ENCODE measurements at places on chromosomes 7 and 10. TPM values are rescaled to one million over a fixed set of nuclear protein-coding genes. Genes with fewer than 3 reads are reported as not detected.

The OPALIN gene
- total RNA-seq = not detected

The WDR91 gene
- 15.4 TPM for total RNA-seq

The DRGX gene
- total RNA-seq = not detected

The MYOZ1 gene
- not detected for total RNA-seq

The TCERG1L gene
- not detected for total RNA-seq

The DDC gene
- not detected for total RNA-seq

The AGR3 gene
- total RNA-seq = not detected

The ANXA8L1 gene
- not detected for total RNA-seq

The SYT15 gene
- total RNA-seq = 0.41 TPM

The GPRIN2 gene
- total RNA-seq = not detected

The C10orf143 gene
- total RNA-seq = 0.49 TPM

The WDR86 gene
- total RNA-seq = 17.7 TPM

The CADPS2 gene
- total RNA-seq = 26.9 TPM

The RAPGEF5 gene
- total RNA-seq = 4.2 TPM

The DYDC2 gene
- total RNA-seq = not detected

The LFNG gene
- 2.3 TPM for total RNA-seq

The PRKAR1B gene
- 10.1 TPM for total RNA-seq

The TSC22D4 gene
- total RNA-seq = 25.6 TPM

The FANK1 gene
- 2.3 TPM for total RNA-seq

The FKBP6 gene
- total RNA-seq = not detected

The ADO gene
- total RNA-seq = 11.0 TPM

The ATRNL1 gene
- total RNA-seq = 7.3 TPM

The NPSR1 gene
- total RNA-seq = not detected

The BMPER gene
- 157 TPM for total RNA-seq

The CCL24 gene
- not detected for total RNA-seq

The NPTX2 gene
- 2.5 TPM for total RNA-seq

The TAS2R41 gene
- not detected for total RNA-seq

The SOSTDC1 gene
- not detected for total RNA-seq

The TET1 gene
- total RNA-seq = 9.3 TPM

The OLAH gene
- not detected for total RNA-seq

The GOLGA7B gene
- not detected for total RNA-seq

The ANKRD16 gene
- 14.0 TPM for total RNA-seq

The CPA4 gene
- total RNA-seq = 29.6 TPM

The HABP2 gene
- total RNA-seq = not detected

The CHCHD2 gene
- 175 TPM for total RNA-seq

The RNF32 gene
- 0.54 TPM for total RNA-seq

The RAMP3 gene
- not detected for total RNA-seq

The MNX1 gene
- not detected for total RNA-seq

The HELLS gene
- total RNA-seq = 19.7 TPM
